Hepatic stellate cell (primary cell): ENCODE measurements at places on chromosomes 2 and 18.

DNA sequence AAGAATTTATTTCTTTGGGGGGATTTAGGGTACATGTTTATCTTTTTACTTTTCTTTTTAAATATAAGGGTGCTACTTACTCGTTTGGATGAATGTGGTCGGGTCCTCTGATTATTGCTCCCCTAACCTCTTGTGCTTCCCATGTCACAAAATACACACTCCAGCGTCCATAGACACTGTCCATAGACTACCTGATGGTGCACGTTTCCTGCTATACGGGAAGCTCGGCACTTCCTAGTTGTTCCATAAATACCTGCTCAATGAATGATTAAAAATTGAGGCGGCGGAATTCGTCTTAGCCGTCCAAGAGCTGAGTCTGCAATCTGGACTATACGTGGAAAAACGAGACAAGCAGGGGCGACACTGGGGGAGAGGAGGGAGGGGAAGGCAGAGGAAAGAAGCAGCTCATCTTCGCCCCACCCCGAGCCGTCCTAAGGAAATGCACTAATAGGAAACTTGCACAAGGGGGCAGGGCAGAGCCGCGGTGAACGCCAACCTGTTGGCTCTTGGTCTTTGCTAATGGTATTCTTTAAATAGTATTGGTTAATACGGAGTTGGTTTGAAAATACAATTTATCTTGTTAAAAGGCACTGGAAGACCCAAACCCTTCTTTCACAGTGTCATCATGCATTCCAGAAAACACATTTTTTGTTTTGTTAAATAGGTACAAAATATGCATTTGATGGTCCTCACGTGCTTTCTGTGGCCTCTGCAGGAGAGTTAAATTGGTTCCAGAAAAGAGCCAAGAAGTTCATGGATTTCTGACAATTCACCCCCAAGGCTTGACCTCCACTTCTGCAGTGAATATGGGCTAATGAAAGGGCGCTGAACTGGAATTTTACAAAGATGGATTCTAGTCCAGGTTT lies 73.0 kb upstream of the KCTD1 start:
- peak; percentile 34 for DNase-seq

DNA sequence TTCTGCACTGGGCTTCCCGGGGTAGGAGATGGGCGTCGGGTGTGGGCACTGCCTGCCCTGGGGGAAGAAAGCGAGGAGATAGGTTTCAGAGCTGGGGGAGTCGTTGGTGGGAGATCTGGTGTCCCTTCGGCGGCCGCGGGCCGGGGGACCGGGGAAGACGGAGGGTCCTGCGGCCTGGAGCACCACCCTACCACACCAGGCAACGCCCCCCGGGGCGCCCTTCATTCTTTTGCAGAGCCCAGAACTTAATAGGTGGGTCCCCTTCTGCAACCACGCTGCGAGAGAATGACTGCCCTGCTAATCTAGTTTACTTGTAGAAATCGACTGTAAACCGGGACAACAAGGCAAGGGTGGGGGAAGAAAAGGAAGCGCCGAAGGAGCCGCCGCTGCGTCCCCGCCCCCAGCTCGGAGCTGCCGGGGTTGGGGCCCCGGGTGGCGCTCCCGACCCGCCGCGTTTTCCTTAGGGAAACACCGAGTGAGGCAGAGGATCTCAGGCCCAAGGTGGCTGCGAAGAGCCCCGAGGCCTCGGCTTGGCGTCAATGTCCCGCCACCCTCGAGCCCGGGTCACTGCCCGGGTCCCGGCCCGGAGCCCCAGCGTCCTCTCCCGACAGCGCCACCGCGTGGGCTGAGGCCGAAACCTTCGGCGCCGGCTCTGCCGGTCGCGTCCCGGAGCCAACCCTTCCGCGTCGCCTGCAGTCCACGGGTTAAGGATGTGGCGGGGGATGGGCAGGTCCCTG lies 5.4 kb upstream of the SATB2 start:
- peak; percentile 89 for DNase-seq

DNA sequence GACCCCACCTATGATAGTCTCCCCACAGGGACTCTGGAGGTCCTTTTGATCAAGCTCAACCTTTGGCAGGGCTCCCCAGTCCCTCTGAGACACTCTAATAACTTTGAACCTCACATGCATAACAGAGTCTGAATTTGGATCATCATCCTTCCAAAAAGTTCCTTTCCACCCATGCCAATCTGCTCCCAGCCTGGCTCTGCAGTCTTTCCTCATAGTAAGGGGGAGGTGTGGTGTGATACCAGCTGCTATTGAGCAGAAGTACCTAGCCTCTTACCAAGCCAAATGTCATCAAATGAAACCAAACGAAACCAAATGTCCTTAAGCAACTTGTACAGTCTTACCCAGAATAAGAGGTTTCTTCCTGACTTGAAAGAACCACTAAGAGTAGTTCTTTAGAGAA lies 36.5 kb downstream of the DTNA start:
- no peak for DNase-seq

- DNase-seq: no peak
Measured at GRCh38 chr2:196263181-196263747, 91.9 kb upstream of the STK17B start.

GRCh38 chr18:59220164-59220783 lies 316 bp downstream of the GRP start:
- DNase-seq: no peak

DNA sequence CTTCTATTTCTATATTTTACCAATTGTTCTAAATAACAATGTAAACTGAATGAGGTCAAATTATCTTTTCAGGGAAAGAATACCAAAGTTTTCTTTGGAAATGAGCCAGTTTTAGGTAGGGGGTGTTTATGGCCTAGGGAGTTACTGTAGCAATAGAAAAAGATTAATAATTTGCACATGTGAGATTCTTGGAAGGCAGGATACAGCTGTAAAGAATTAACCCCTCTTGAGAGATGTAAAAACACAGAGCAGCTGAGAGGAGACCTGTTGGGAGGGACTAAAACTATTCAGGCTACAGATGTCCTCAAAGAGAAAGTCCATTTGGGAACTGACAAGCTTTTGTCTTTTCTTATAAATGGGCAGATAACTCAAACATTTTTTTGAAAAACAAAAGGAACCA lies 182.2 kb downstream of the FIGN start:
- no peak for DNase-seq
